ENCODE measurements at places on chromosomes 3 and 15.

- no peaks in the 10 kb centered on the region for H3K4me1 ChIP-seq
- no peaks in the 10 kb centered on the region for H3K36me3 ChIP-seq
- no peak overlapping the region for H3K4me3 ChIP-seq
- no peak overlapping the region for H3K27ac ChIP-seq
- no peak for DNase-seq
These were observed 13.7 kb downstream of the FOXB1 start for GRCh38 chr15:60017538-60018520.

- no peak overlapping the region for H3K4me3 ChIP-seq
- no peaks in the 10 kb centered on the region for H3K36me3 ChIP-seq
- no peaks in the 10 kb centered on the region for H3K27me3 ChIP-seq
- H3K4me1 ChIP-seq, result no peaks in the 10 kb centered on the region
- DNase-seq, result no peak
- H3K27ac ChIP-seq, result no peak overlapping the region
These were observed 47.8 kb upstream of the ADGRG7 start for GRCh38 chr3:100561459-100562158.

- DNase-seq, result peak; percentile 39
- H3K4me1 ChIP-seq, result peaks cover 17% of the 10 kb centered on the region
- H3K36me3 ChIP-seq, result no peaks in the 10 kb centered on the region
- no peak overlapping the region for H3K4me3 ChIP-seq
These were observed 273.2 kb downstream of the MECOM start for GRCh38 chr3:169390271-169390670.

- H3K27me3 ChIP-seq, result no peaks in the 10 kb centered on the region
- H3K36me3 ChIP-seq, result no peaks in the 10 kb centered on the region
- H3K4me1 ChIP-seq, result no peaks in the 10 kb centered on the region
- H3K27ac ChIP-seq, result no peak overlapping the region
These were observed 127.3 kb upstream of the ROPN1 start for GRCh38 chr3:124119056-124119716.

DNA sequence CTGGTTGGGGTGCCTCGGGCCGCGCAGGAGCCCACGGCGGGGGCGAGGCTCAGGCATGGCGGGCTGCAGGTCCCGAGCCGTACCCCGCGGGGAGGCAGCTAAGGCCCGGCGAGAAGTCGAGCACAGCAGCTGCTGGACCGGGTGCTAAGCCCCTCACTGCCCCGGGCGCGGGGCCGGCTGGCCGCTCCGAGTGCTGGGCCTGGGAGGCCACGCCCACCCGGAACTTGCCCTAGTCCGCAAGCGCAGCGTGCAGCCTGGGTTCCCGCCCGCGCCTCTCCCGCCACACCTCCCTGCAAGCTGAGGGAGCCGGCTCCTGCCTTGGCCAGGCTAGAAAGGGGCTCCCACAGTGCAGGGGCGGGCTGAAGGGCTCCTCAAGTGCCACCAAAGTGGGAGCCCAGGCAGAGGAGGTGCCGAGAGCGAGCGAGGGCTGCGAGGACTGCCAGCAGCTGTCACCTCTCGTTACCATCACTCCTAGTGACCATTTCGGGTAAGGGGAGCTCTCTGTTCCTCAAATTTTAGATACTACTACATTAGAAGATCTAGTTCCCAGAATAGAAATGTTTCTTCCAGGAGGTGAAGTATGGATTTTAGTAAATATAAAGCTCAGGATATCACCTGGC is 417.0 kb upstream of the AGTR1 start:
- no peaks in the 10 kb centered on the region for H3K36me3 ChIP-seq
- H3K4me1 ChIP-seq, result no peaks in the 10 kb centered on the region
- DNase-seq, result no peak

All from transverse colon (tissue), 4 donors.